Naive B cell (primary cell): ENCODE measurements at places on chromosomes 4 and X. TPM values are rescaled to one million over a fixed set of nuclear protein-coding genes. Genes with fewer than 3 reads are reported as not detected.

DNA sequence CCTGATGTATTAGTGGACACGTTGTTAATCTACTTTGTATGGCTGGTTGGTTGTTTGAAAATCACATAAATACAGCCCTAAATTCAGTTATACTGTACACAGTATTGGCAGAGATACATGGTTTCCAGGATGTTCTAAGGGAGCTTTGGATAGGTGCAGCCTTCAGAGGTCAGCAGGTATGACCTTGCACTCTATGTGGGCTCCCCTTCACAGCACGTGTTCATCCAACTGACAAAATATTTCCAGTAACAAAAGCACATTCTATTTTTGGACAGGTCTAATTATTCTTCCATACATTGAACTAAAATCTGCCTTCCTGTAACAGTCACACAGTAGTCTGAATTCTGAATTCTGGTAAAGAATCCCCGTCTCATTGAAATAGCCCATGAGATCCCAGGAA, 92.8 kb upstream of the RAPGEF2 start:
- DNase-seq, result no peak

GRCh38 chr4:60463857-60464502, 736.1 kb upstream of the ADGRL3 start:
- no peak for DNase-seq

DNA sequence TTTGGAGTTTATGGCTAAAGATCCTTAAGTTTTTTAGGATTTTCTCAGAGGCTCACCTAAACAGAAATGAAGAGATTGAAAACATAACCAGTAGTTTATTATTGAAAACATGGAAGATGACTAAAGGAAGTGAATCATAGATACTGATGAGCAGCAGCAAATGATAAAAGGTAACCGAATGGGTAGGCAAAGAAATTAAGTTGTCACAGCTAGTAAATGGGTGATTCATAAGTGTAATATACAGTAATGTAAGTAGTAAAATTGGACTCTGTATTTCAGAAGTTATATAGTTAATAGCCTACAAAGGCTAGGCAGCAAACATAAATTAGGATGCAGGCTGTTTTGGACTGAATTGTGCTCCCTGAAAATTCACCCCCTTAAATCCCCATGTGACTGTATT, 59.0 kb upstream of the ADGRA3 start:
- no peak for DNase-seq

- DNase-seq, result no peak
Measured at GRCh38 chr4:34181311-34181841, 2062.9 kb downstream of the ARAP2 start.

DNA sequence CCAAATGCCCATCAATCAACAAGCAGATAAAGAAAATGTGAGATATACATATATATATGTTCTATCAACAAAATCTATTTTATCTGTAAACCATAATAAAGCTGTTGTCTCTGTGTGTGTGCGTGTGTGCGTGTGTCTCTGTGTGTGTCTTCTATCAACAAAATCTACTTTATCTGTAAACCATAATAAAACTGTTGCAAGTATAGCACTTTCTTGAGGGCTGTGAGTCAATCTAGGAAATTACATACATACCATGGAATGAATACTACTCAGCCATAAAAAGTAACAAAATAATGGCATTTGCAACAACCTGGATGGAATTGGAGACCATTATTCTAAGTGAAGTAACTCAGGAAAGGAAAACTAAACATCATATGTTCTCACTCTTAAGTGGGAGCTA, 12.5 kb upstream of the PLK4 start:
- no peak for DNase-seq

GRCh38 chr4:149048451-149049143, 606.4 kb upstream of the NR3C2 start:
- DNase-seq, result no peak

GRCh38 chr4:175806727-175807126, 5.3 kb downstream of the GPM6A start:
- DNase-seq, result no peak

DNA sequence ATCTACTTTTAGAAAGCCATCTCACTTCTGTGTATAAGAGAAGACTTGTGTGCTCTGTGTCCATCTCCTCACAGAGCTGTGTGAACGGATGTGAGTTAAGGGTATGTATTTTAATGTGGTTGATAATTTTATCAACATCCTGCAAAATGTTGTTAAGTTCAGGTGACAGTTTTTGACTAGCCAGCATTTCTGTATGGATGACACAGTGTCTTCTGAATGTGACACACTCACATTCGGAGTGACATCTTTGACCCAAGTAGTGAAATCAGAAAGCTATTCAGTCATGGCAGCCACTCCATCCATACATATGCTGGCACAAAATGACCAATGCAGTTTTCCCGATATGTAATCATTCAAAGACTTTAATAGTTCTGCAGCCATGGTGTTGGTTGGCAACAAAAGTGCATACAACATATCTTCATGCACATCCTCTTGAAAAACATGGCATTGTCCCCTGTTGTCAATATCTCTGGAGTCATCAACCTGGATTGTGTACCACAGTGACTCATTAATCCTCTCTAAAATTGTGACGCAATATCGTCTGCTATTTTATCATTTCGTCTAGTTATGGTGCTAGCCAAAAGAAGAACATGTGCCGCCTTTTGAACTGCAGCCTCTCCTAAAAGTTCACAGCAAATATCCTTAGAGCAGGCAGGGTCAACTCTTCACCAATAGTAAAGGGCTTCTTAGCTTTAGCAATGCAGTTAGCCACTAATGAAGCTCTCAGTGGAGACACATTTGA, 6.8 kb upstream of the FGF2 start:
- no peak for DNase-seq

- DNase-seq, result no peak
Measured at GRCh38 chr4:113788888-113789287, 27.4 kb upstream of the CAMK2D start.

- DNase-seq, result no peak
Measured at GRCh38 chrX:132127743-132128142, at the start of gene FRMD7. FRMD7 (minus strand) TSS chrX:132128020; CDS start chrX:132127844, 176 bp downstream.

DNA sequence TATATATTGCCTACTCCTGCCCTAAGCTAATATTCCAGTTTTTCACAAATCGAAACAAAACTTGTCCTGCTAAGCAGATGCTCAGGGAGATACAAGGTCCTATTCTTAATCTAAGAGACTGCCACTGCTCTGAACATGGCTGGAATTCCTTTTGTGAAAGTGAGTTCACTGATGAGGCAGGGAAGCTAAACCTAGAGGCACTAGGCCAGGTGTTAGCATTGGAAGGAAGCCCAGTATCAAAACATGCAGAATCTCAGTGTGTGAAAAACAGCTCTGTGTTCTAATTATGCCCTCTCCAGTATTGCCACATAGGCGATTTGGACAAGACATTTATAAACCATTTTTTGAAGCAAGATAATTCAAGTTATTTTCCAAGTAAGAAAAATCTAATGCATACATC, 47.6 kb downstream of the ABCG2 start:
- no peak for DNase-seq

DNA sequence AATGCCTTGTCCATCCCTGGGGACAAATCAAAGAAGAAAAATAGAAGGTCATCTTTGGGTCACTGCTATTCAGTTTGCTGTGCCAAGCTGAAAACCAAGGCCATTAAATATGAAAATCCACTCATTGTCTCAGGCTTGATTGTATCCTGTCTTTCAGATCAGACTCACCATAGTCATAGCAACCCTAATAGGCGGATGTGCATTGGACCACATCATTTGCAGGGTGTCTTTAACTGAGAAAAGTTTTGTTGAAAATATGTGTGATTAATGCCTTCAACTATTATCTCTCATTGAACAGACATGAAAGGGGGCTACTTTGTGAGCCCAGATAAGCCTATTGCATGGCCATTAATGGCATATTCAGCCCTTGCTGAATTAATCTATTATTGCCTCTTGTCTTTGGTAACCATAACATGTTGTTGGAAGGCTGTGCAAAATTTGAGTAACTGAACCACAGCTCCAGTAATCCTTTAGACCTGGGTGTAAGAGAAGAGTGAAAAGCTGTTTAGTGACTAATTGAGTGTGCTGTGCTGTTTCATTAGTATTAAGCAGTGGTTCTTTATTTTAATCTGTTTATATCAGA, 453.6 kb upstream of the EPHA5 start:
- no peak for DNase-seq

DNA sequence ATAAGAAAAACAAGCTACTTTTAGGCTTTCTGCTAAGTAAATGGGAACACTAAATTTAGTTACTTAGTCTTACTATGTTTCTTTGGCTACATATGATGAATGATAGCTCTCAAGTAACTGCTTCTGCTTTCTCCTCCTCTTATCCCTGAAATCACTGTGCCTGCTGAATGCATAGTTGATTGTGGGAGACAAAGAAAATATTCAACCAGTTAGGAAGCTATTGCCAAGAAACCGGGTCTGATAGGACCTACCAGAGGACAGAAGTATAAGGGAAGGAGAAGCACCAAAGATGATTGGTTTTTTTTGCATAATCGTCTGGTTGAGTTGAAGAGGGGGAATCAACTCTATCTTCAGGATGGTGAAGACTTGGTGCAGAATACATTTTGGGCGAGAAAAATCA, 28.0 kb upstream of the NDUFC1 start:
- no peak for DNase-seq

DNA sequence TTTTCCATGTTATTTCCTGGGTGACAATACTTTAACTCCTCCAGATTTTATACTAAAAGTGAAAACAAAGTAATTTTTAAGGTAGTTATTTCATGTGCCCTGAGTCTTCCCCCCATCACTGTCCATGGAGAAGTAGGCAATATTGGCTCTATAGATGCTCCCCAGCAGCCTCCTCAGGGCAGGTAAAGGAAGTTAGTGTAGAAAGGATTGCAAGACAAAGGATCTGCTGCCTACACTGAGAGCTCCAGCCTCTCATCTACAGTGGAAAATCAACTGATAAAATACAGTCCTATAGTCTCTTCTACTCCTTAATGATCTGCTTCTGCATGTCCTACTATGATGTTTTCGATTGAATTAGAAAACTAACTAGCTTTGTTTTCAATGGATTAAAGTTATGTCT, 8.5 kb downstream of the POU3F4 start:
- no peak for DNase-seq

DNA sequence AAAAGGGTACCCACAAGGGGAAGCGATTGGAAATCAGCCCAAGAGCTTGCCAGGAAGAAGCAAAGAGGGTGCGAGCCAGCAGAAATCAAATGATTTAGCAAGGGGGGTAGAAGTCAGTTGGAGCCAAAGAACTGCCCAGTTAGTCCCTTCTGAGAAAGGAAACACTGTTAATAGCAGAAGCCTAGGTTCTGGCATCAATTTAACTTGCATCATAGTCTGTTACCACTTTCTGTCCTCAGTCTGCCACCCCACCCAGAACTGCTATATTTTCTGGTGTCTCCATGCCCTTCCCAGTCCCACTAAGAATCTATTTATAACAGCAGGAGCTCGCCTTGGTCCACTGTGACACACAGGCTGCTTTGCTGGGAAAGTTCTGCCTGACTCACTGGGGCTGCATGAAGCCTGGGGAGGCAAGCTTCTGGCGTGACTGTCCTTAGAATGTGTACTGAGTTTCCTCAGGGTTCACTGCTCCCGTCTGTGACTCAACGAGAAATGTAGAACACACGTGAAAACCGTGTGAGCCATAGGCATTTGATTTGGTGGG, 157.8 kb upstream of the TTC29 start:
- DNase-seq, result no peak

DNA sequence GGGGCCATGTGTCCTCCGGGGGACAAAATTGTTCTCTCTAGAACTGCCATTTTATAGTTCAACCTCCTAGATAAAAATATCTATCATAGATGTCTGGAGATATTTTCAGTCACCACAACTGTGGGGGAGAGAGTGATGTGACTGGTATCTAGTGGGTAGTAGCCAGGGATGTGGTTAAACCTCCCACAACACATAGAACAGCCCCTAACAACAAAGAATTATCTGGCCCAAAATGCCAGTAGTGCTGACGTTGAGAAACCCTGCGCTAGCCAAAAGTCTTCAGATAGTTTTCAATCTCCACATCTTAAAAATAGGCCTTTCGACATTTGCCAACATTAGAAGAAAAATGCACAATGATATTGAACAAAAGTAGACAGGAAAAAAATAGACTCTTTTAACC, 19.0 kb upstream of the SUPT20HL2 start:
- DNase-seq, result no peak

- DNase-seq, result no peak
Measured at GRCh38 chr4:101068115-101068514, 279.2 kb downstream of the PPP3CA start.

DNA sequence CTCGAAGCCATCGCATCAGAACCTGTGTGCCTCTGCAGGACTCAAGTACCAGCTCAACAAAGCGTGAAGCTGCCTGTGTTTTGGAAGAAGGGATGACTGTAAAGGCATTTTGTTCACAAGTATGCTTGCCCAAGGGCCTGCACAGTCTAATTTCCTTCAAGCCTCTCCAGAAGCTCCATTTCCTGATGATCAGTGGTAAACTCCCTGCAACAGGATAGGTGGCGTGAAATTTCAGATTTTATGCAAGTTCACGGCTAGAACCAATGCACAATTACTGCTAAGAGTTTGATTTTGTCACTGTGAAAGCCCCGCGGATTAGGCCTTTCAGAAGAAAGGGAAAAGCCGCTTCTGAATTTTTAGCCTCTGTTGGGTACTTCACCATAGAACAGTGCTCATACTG, 89.2 kb upstream of the TAPT1 start:
- DNase-seq, result no peak

DNA sequence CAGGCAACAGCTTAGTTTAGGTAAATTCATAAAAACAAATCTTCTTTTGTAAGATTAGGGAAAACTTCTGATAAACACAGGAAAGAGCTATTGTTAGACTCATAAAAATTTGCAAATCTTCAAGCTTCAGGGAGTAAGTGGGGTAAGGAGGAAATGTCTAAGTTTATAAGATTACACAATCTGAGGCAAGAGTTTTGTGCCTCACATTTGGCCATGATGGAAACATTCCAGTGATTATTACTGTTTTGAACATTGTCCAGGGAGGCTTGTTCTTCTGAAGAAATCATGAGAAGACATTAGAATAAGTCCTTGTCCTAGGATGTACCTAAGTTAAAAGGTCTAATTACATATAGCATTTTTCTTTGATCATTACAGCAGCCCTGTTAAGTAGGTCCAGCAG, 72.8 kb downstream of the MAOB start:
- no peak for DNase-seq

GRCh38 chrX:133544115-133544514, 128.8 kb upstream of the GPC4 start:
- DNase-seq, result no peak

DNA sequence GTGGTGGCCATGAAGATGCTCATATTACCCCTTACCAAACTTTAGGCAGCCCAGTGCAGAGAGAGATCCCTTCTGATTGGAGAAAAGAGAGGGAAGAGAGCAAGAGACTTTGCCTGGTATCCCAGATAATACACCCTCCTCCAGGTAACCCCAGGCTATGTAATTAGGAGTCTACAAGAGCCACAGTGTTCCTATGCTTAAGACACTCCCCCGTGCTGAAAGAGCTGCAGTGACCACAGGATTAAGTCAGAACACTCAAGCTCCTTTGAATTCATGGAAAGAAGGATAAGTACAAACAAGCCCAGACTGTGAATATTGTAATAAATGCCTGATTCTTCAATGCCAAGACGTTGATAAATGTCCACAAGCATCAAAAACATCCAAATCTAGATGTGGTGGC, 41.4 kb downstream of the PABPC4L start:
- no peak for DNase-seq

GRCh38 chr4:85534120-85534519, 59.2 kb downstream of the ARHGAP24 start:
- DNase-seq, result no peak

Gene HPGD
- polyA plus RNA-seq, result not detected

Gene ZCCHC12
- polyA plus RNA-seq, result not detected

Gene GPC3
- polyA plus RNA-seq, result not detected

Gene ARFIP1
- polyA plus RNA-seq, result 30.6 TPM

Gene NUDT10
- polyA plus RNA-seq, result not detected

Gene MAGED4B
- 19.5 TPM for polyA plus RNA-seq

Gene ARMCX4
- polyA plus RNA-seq, result 0.27 TPM

Gene TMEM255A
- 0.23 TPM for polyA plus RNA-seq

Gene GAB1
- polyA plus RNA-seq, result 4.3 TPM

Gene COL4A5
- polyA plus RNA-seq, result not detected
